HS-5 (cell line): ENCODE measurements at places on chromosomes 13 and 19.

DNA sequence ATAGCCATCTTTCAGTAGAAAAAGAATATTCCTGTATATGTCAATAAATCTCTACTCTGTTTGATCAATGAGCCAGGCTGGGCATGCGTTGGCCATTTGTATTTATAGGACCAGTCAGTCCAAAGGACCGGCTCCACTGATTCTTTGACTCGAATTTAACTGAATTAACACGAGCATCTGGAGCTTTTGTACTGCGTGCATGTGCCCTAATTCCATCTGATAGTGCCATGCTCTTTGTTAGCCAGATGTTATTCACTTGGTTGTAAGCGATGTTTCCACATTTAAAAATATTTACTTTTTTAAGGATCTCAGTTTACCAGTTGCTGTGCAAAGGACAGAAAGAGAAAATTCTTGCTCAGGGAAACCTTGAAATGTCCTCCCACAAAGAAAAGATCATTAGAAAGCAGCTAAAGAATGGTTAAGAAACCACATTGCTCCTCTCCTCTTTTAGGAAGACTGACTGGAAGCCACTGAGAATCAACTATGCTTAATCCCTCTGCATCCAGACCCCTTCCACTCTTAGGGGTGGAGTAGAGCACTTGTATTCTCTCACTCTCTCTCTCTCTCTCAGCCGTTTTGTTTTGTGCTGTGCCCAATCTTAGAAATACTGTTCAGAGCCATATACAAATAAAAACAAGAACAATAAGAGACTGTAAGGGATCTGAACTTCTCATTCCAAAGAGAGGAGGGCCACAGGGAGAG, 165.8 kb downstream of the DCLK1 start:
- DNase-seq: no peak

DNA sequence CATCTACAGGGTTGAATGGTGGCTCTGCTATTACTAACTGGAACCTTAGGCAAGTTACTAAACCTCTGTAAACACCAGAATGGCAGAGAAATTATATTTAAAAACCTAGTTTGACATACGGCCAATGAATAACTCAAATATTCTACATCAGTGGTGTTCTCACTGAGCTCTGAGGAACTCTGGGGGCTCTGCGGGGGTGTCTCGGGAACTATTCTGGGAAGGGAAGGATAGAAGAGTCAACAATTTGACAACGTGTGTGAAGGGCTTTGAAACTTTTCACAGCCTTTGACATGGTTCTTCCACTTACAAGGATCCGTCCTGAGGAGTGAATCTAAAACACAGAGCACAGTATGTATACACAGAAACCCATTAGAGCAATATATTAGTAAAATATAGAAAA, 38.7 kb downstream of the SOHLH2 start:
- no peak for DNase-seq

GRCh38 chr19:51959791-51960190, 26.8 kb downstream of the ZNF350 start:
- DNase-seq: no peak

- DNase-seq: no peak
These were observed 505.7 kb downstream of the EFNB2 start for GRCh38 chr13:106029676-106030290.

GRCh38 chr13:29118471-29118870, 298.3 kb downstream of the MTUS2 start:
- DNase-seq: no peak

GRCh38 chr19:2359992-2360685, at the start of gene TMPRSS9:
TMPRSS9 (plus strand) TSS chr19:2360265; CDS start chr19:2389786, 29,521 bp downstream.
- DNase-seq: no peak

GRCh38 chr19:2132731-2133490, 18.5 kb downstream of the AP3D1 start:
- DNase-seq: no peak

DNA sequence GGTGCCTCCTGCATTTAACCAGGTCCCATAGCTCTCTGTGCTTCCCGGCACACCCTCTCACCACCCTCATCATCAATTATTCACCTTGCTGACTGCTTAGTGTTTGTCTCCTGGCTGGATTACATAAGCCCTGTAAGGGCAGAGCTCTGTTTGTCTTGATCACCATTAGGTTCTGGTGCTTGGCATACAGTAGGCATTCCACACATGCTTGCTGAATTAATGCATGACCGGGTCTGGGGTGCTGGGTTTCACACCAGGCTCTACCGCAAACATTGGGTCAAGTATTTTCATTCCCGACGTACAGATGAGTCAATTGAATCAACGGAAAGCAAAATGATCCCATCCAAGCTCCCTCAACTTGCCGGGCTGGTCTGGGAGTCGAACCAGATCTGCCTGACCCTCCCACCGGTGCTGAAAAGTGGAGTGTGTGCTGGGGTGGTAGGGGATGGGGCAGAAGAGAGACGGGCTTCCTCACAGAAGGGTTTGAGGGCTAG, 28.5 kb downstream of the VAV1 start:
- DNase-seq: peak; percentile 57

GRCh38 chr19:16957855-16958254, 68.8 kb downstream of the CPAMD8 start:
- DNase-seq: no peak

DNA sequence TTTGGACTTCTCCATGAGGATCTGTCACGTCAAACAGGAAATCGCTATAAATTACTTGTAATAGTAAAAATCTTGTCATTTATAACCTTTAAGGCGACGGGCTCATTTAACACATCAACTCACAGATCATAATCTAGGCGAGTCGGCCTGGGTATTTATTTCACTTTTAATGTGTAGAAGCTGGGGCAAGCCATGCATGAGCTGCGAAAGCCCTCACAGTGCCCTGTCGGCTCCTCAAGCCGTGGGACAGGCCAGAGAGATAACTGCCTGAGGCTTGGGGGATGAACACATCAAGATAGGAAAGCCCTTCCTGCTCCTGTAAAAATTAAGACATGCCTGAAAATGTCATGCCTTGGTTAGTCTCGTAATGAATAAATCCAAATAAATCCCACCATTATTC, 30.8 kb downstream of the SOX1 start:
- DNase-seq: no peak

- DNase-seq: no peak
These were observed 19.3 kb upstream of the SDHAF1 start for GRCh38 chr19:35975608-35976214.

DNA sequence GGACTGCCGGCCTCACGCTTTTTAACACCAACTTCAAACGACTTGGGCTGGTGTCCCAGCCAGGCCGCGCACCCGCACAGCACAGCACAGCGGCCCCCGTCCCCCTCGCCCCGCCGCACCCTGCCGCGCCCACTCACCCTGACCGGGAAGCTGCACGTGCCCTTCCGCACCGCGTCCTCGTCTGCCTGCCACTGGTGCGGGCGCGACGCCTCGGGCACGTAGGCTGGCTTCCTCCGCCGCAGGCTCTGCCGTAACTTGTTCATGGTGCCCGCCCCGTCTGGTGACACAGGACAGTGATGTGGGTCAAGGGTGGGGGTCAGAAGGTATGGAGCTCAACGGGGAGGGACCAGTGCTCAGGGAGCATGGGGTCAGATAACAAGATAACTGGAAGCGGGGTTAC, 6.2 kb downstream of the NUMBL start:
- no peak for DNase-seq

DNA sequence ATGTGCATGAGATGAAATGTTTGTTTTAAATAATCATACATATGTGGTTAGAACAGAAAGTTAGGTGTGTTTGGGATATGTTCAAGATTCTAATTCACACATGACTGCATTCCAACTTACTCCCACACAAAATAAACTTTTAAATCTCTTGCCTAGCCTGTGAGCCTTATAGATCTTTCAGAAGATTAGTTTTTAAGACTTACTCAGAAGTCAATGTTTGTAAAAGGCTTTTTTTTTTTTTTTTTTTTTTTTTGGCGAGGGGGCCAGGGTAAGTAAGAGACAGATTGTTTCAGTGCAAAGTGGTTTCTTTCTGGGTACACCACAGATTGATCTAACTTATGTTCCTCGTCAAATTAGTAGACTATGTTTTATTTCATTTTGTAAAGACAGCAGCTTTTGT, 39.1 kb downstream of the GPR180 start:
- DNase-seq: no peak

DNA sequence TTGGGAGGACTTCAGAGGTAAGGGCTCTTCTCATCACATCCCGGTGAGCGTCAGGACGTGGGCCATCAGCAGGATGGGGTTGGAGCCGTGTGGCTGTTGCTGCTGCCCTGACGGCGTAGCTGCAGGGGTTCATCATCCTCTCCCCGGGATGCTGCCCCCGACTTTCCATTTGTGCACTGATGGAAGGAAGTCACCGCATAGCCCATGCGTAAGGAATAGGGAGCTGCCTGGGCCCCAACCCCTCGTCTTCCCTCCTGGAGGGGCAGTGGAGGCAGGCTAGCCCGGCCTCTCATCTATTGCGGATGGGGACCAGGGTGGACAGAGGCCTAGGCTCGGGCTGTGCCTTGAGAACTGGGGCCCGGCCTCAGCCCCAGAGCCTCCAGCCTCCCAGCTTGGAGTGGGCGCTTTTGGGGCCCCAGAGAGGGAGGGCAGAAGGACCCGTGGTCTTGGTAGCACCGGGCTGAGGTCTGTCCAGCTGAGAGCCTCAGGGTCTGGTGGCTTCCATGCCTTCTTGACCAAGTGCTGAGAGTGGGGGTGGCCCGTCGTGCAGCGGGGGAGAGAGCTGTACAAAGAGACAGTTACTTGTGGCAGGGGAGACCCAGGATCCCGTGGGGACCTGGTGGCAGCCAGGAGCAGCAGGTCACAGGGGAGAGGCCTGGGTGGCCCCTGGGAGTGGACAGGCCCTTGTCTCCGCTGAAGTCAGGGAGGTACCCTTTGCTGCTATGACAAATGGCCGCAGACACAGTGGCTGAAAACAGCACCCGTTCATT, 44.0 kb downstream of the KDM4B start:
- DNase-seq: no peak

GRCh38 chr13:107075576-107075975, 507.6 kb upstream of the ARGLU1 start:
- no peak for DNase-seq

DNA sequence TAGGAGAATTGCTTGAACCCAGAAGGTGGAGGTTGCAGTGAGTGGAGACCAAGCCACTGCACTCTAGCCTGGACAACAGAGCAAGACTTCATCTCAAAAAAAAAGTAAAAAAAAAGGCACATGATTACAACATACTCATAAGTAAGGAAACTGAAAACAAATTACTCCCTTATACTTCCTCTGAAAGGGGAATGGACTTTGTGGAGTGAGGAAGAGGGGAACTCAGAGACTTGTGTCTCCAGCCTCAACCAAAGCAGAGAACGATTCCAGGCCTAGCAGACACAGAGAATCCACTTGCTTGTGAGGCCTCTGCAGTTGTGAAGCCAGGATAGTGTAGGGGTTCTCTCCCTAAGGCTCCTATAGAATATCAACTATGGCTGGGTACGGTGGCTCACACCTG, 4.3 kb upstream of the LATS2 start:
- no peak for DNase-seq

DNA sequence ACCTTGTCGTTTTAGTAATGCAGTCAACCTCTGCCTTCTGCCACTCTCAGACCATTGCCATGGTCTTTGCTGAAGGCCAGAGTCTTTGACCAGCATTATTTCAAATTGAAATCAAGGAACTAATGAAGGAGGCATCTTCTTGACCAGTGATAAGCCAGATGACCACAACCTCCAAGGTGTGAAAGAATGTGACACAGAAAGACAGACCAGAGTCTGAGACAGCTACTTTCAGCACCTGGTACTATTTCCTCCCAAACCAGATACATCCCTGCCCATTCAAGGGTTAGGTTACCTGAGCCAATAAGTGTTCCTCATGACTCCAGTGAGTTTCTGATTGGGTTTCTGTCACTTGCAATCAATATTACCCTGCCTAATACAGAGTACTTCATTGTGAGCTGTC, 20.3 kb upstream of the RNASEH2B start:
- DNase-seq: no peak

- DNase-seq: no peak
These were observed 3.6 kb downstream of the PSMC4 start for GRCh38 chr19:39974377-39975155.

DNA sequence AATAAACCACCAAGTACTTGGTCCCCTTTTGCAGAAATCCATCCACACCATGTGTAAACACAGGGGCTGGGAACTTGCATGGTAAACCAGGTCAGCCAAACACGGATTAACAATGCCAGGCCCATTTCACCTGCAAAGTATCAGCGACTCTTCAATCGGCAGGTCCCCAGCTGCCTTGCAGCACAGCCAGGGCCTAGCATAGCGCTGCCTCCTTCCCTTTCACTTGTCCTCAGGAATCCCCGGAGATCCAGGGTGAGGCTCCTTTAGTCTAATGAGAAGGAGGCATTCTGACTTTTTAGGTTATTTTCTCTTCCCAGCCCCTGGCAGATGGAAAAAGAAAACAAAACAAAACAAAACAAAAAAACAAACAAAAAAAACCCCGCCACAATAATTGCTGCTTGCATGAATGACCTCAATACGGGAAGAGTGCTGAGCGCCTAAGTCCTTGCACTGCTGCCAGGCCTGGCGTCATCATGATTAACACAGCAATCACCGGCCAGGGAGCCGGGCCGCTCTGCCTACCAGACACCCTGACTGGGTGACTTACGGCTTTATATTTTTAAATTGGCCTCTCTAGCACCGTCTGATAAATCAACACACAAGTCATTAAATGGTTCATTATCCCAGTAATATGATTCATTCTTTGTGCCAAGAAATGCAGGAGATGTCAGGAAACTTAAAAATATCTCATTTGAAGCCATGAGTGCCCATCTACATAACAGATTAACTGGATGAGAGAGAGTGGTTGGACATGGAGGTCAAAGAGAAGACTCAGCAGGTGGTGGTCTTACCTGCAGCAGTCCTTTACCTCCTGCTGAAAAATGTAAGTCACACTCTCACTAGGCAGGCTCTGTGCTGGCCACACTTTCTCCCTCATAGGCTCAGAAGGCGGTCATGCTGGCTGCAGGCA, 692.7 kb downstream of the UQCRFS1 start:
- DNase-seq: no peak
